ENCODE measurements at places on chromosomes 11 and 22.

GRCh38 chr22:23128269-23129108 is 13.3 kb downstream of the RSPH14 start:
- peak; percentile 80 for DNase-seq

DNA sequence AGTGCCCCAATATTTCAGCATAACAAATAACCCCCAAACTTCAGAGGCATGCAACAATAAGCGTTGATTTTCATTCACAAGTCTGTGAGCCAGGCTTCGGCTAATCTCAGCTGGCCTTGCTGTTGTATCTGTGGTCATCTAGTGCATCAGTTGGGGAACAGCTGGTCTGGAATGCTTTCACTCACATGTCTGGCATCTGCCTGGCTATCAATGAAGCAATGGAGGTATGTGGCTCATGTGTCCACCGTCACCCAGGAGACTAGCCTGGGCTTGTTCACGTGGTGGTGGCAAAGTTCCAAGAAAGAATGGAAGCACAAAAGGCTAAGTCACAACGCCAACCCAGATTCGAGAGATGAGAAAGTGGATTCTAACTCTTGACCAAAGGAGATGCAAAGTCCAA is 304.8 kb upstream of the ISX start:
- DNase-seq, result no peak

DNA sequence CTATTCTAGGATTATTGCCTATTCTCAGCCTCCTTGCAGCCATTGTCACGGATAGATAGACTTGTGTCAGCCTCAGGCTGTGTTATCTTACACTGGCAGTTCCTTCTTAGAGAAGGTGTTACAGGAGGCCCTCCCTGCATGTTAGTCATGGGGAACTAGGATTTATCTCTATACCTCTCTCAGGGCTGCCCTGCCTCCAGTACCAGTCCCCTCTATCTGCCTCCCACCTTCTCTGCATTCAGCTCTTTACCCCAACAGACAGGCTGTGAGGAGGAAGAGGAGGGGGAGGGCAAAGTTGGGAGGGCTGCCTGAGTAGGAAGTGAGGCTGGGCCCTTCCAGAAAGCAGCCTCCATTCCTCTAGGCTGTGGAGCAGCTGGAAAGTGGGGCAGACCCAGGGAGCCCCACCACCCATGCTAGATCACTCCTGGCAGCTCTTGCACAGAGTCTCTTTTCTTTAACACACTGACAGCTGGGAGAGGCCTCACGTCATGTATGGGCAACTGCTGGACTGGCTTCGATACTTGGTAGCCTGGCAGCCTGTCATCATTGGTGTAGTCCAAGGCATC is 2.9 kb upstream of the IL18BP start:
- DNase-seq, result no peak

- peak; percentile 62 for DNase-seq
These were observed 2.4 kb upstream of the WT1 start for GRCh38 chr11:32437495-32438345.

Measured in thymus (tissue), 14 donors.